ENCODE measurements at places on chromosomes 3 and 15.

DNA sequence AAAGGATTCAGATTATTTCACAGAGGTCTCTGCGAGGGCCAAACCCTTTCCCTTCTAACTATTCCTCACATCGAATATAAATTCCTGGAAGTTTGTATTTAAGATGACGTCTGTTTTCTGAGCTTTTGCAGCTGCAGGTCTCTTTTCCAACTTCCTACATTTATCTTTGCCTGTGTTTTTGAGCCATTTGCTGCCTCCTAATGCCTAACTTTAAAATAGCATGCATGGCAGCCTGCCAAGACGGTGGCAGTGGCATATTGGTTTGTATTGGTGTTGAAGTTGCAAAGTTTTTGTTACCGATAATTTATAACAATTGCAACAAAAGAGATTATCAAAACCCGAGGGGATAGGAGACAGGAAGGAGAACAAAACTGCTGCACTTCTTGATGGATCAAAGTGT lies 187.1 kb upstream of the DNAJC19 start:
- peak; percentile 1 for DNase-seq

- no peak for DNase-seq
Observed at GRCh38 chr3:12902181-12902999, 61.0 kb upstream of the RPL32 start.

- DNase-seq: no peak
Observed at GRCh38 chr3:52620580-52620979, 65.1 kb downstream of the PBRM1 start.

DNA sequence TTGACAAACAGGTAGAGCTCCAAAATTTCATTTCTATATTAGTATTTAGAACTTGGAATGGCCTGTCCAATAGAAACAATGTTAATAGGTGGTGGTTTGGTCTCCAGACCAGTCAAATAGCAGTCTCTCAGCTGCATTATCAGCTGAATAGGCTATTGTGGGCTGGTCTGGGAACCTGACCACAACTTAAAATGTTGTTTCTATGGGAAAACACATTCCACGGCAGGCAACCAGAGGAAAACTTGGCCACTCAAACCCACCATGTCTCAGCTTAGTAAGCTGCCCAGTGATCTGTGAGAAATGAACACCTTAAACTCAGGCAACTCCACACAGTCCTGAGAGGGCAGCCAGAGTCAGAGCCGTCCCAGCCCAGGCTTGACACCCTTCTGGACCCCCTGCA lies 20.4 kb downstream of the FBN1 start:
- no peak for DNase-seq

- no peak for DNase-seq
Observed at GRCh38 chr3:182413061-182413460, 380.2 kb upstream of the ATP11B start.

GRCh38 chr3:23086831-23087230 lies 116.3 kb upstream of the UBE2E2 start:
- no peak for DNase-seq

DNA sequence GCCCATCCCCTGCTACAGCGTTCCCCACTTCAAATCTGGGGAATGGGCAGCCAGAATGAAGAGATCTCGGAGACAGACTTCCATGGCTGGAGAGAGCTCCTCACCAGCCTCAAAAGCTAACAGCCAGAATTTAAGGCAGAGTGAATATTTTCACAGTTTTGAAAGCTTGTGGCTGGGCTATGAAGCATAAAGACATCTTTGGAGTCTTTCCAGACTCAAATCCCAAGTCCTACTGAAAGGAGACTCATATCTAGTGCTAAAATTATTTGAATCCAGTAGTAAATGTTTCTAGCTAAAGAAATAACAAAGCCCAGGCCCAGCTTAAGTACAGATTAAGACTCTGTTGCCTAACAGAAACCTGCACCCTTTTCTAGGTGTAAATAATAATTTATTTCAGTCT lies 628.4 kb upstream of the ALCAM start:
- DNase-seq: no peak

DNA sequence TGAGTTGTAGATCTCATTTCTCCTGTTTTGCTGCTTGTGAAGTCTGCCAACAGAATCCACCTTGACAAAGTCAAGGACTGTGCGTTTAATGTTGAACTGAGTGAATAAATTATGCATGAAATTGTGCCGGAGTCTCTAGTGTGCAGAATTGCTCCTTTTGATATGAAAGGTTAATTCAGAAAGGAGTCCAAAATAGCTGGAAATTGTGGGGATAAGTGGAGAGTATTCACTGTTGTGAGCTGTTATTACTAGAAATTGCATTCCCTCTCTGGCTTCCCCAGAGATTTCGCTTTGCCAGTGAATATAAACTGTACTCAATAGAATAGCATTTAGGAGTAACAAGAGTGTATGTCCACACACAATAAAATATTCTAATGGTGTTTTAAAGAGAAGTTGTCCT lies 43.1 kb downstream of the SAMMSON start:
- no peak for DNase-seq

GRCh38 chr15:60423537-60423936 lies 25.8 kb upstream of the ANXA2 start:
- DNase-seq: no peak

- no peak for DNase-seq
Observed at GRCh38 chr3:37183976-37184375, 9.6 kb upstream of the LRRFIP2 start.

GRCh38 chr3:112327371-112327951 lies 5.5 kb upstream of the CD200 start:
- peak; percentile 31 for DNase-seq

DNA sequence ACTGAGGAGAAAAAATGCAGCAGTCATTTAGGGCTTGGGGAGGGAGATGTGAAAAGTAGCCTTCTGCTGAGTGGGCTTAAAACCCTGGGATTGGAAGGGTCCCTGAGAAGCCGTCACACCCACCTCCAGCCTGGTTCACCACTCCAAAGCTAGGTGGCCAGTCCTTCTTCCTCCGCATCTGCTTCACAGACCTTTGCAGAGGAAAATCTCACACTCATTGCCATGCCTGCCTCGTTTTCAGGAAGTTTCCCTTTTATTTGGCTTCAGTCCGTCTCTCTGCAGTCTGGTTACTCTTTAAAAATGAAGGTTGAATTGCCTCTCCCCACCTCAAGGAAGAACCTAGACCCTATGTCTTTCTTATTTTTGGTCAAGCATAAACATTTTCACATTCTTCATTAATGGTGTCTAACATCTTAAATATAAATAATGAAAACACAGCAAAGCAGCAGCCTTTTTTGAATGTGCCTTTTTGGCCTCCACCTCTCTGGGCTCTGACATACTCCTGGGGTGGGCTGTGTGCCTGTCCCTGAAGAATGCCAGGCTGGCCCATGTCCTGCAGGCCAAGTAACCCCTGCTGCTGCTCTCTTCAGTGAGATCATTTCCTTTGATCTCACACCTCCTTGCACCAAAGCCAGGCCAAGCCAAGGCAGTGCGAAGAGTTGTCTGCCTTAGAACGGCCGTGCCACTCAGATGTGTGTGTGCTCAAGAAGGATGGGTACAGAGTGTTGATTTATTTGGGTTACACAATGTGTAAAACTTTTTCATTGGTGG lies 11.0 kb downstream of the MRAS start:
- no peak for DNase-seq

DNA sequence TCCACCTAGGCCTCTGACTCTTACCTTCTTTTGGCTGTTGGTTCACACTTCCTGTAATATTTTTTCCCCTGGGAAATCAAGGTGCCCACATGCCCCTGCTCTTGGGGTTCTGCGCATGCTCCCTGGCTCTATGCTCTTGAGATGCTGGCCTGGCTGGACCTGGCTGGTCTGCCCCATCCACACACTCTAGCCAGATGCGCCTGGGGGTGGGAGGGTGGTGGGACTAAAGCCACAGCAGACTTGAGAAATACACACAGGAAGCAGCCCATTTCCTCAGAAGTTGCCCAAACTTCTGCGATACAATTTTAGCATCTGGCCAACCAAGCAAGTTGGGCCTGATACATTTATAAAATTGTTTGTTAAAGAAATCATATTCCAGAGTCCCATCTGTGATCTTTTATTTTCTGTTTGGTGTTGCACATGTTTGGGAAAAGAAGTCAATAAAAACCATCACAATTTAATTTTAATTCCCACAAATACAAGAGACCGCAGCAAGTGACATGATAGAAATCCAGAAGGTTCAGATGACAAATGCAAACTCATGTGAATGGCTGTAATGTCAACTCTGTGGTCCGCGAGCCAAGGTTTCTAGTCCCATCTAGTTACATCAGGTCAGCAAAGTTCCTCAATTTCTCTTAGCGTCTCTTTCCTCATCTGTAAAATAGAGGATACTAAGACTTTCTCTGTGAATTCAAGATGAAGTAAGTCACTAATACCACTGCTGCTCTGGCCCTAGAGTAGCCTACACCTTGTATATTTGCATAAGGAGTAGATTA lies 55.9 kb upstream of the MEF2A start:
- no peak for DNase-seq

GRCh38 chr3:36075491-36075890 lies 304.8 kb upstream of the STAC start:
- no peak for DNase-seq

- no peak for DNase-seq
Observed at GRCh38 chr15:56996093-56996492, 77.6 kb downstream of the TCF12 start.

DNA sequence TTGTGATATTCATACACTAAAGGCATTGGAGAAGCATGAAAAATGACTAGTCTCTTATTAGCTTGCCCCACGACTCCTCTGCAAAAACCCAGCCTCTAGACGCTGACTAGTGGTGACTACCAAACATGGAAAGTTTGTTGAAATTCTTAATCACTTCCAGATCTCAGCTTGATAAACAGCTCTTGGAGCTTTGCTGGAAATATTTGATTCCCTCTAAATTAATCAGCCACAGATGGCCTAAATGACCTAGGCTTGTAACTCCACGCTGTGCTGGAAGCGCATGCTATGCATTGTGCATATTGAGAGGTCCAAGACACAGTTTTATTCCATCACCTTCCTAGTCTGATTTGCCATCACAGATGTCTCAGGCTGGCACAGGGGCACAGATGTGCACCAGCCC lies 244.7 kb upstream of the ST8SIA2 start:
- no peak for DNase-seq

- DNase-seq: no peak
Observed at GRCh38 chr3:68912376-68912775, 20.0 kb downstream of the TAFA4 start.

DNA sequence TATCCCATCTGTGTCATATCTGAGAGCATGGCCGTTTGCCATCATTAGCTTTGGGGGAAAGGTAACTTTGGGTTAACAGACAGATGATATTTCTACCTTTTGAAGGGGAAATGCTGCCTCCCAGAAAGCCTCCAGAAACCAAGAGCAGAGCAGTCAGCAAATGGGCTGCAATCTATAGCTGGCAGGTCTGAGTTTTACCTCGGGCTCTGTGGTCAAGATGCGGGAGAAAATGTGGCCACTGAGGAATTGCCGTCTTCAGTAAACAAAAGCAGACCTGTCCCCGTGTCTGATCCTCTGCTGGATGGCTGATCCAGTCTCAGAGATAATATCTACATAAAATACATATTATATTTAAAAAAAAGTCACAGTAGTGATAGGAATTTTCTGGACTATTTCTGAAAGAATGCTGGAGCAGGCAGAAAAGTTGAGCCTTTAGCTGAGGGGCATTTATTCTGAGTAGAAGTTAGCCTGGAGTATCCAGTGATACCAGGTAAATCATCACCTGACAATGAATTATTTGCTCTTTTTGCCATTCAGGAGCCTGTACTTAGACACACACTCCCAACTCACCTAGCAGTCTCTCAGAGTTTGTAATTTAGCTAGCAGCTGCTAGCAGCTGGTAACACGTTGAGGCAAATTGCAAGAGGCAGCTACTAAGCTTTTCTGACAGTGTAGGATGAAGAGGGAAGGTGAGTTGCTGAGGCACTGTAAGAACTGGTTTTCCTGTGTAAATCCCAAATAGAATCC lies 285.3 kb upstream of the RARB start:
- DNase-seq: no peak

DNA sequence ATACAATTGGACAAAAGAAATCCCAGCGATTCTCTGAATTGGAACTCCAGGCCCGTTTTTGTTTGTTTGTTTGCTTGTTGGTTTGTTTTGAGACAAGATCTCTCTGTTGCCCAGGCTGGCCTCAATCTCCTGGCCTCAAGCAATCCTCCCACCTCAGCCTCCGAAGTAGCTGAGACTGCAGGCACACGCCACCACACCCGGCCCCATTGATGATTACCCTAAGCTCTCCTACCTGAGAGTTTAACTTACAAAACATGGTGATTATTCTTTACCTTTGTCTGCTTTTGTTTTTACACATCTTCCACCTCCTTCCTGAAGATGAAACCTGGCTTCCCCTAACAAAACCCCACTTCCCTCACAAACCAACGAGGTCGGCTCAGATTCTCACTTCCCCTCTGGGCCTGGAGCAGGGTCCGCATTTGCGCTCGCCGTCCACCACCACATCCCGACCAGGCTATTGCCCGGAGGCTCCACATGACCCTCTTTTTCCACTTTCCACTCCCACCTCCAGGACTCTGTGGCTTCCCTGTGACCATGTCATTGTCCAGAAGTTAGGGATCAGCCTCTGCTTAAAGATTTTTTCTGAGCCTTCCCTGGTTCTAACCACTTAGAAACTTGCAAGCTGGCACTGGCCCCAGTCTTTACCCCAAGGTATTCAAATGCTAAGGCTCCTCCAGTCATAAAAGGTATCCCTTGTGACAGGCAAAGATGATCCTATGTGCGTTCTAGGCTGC lies 14.8 kb downstream of the KLHL6 start:
- DNase-seq: no peak

- peak; percentile 55 for DNase-seq
Observed at GRCh38 chr3:49671291-49672288, 2.6 kb upstream of the APEH start.

- DNase-seq: no peak
Observed at GRCh38 chr3:54845551-54845950, 82.3 kb downstream of the LRTM1 start.

DNA sequence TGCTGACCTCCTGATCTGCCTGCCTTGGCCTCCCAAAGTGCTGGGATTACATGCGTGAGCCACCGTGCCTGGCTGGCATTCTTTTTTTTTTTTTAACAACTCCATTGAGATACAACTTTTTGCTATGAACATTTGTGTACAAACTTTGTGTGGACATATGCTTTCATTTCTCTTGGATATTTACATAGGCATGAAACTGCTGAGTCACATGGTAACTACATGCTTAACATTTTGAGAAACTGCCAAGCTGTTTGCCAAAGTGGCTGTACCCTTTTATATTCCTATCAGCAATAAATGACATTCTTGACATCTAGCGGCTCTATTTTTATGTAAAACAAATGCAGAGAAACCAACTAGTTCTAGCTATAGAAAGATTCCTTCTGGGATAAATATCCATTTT lies 8.7 kb upstream of the YEATS2 start:
- DNase-seq: no peak

Measured in stimulated activated CD4-positive, alpha-beta T cell treated with anti-CD3 and anti-CD28 coated beads, Interleukin-2, amount 100 ng/mL, for 4 hours (primary cell).